Activated CD4-positive, alpha-beta memory T cell treated with anti-CD3 and anti-CD28 coated beads for 36 hours (primary cell): ENCODE measurements at places on chromosomes 11 and 22.

GRCh38 chr11:135027461-135027860 lies 615.4 kb upstream of the B3GAT1 start:
- peak; percentile 28 for DNase-seq

- DNase-seq, result no peak
Observed at GRCh38 chr22:19755145-19755710, 5.3 kb upstream of the TBX1 start.

DNA sequence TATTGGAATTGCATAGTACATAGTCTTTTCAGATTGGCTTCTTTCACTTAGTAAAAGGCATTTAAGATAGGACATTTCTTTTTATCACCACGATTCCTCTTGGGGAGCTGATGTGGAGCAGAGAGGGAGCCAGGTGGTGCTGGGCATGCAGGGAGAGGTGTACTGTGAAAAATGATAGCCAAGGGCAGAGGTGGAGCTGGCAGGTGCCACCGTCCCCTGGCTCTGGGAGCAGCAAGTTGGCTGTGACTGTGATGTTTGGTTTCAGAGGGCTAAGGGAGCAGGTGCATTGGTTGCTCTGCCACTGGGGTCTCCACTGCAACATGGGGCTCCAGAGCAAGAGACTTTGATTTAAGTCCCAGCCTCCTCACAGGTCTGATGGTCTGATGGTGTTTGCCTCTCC lies 16.5 kb downstream of the SGSM1 start:
- DNase-seq, result no peak

- no peak for DNase-seq
Observed at GRCh38 chr22:26883393-26883792, 226.0 kb downstream of the MIAT start.

DNA sequence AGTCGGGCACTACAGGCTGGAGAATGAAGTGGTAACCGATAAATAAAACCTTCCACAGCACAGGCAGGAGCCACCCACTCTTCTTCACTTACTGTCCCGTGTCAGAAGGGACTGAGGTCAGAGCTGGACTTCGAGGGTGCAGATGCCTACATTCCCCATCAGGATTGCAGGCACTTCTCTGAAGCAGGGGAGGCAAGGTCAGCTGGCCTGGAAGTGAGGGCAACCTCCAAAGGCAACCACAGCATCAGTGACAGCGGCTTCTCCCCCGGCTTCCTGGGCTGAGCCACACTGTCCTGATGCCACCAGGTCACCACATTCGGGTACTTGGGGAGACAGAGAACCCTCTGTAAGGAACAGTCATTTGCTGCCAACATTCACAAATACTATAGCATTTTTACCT lies 22.7 kb downstream of the TCIRG1 start:
- DNase-seq, result no peak

GRCh38 chr11:29306527-29306926 lies 710.3 kb downstream of the KCNA4 start:
- no peak for DNase-seq

- no peak for DNase-seq
Observed at GRCh38 chr22:37480387-37481346, 5.5 kb downstream of the MFNG start.

DNA sequence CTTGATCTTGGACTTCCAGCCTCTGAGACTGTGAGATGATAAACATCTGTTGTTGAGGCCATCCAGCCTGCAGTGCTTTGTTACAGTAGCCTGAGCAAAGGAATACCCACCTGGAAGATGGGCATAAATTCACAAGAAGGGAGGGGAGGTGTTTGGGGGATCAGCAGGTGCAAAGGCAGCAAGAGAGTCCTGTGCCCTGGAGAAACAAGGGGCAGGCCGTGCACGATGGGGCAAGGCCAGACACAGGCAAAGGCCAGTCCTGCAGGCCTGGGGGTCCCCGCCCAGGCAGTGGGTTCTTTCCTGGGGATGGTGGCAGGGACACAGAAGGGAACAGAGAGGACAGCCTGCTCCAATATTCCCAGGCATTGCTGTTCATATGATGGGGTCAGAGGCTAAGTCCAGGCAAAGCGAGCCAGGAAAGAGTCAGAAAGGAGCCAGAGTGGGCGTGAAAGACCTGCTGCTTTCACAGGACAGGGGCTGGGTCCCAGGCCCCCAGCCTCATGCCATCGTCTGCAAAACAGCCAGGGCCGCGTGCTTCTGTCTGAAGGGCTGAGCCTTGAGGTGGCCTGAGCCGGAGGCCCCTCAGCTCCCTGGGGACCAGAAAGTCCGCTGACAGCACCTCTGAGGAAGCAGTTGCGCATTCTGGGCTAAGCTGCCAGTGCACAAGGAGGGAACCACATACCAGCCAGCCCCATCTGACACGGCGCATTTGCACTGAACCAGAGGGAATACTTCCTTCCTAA lies 48.8 kb downstream of the MYEOV start:
- DNase-seq, result peak; percentile 4

- no peak for DNase-seq
Observed at GRCh38 chr11:12542186-12542935, 131.9 kb upstream of the TEAD1 start.

- DNase-seq, result no peak
Observed at GRCh38 chr22:49209452-49210195, 618.0 kb downstream of the BRD1 start.

GRCh38 chr22:46356496-46357480 lies 21.3 kb downstream of the TRMU start:
- no peak for DNase-seq

- no peak for DNase-seq
Observed at GRCh38 chr22:43946384-43946667, 8.9 kb upstream of the SAMM50 start.

DNA sequence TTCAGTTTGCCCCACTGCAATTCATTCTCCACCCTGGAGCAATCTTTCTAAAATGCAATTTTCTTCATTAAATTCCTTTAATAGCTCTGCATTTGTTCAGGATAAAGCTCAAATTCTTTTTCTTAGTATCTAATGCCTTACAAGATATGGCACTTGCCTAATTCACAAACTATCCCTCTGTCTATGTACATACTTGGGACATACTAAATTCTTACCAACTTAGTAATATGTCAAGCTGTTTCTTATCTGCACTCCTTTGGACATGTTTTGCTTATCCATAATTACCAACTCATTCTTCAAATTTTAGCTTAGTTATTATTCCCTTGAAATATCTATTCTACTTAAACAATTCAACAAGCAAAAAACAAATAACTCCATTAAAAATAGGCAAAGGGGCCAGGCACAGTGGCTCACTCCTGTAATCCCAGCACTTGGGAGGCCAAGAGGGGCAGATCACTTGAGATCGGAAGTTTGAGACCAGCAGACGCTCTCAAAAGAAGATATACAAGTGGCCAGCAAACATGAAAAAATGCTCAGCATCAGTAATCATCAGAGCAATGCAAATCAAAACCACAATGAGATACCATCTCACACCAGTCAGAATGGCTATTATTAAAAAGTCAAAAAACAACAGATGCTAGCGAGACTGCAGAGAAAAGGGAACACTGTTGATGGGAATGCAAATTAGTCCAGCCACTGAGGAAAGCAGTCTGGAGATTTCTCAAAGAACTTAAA lies 96.9 kb downstream of the FAM76B start:
- DNase-seq, result no peak

DNA sequence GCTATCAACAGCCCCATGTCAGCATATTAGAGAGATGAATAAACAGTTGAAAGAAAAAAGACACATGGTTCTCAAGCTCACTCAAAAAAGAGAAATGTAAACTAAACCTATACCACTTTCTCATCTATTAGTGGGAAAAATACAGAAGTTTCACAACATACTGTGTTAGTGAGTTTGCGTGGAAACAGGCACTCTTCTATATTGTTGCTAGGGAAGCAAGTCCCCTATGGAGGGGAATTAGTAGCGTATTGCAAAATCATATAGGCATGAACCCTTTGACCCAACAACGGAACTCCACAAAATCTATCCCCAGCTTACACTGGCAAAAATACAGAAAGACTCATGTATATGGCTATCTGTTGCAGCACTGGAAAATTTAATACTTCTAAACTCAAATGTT lies 14.2 kb upstream of the RFPL2 start:
- DNase-seq, result no peak

DNA sequence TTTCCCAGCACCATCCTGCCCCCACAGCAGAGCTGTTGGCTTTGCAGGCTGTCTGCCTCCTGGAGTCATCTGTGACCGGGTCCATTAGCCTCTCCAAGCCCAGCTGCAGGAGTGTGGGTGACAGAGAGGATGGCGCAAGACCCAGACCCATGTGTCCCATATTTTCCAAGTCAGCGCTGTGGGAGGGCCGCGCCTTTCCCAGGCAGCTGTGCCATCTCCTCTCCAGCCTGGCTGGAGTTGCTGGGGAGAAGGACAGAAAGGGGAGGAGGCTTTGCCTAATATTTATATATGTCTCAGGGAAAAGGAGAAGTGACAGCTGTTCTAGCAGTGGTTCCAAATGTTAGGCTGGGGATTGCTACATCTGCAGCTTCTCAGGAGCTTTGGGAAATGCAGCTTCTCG lies 15.7 kb downstream of the DTX4 start:
- no peak for DNase-seq

- DNase-seq, result no peak
Observed at GRCh38 chr22:50568626-50569025, 5.9 kb upstream of the SYCE3 start.

GRCh38 chr11:34512840-34513681 lies 533 bp downstream of the ELF5 start:
- DNase-seq, result peak; percentile 71

DNA sequence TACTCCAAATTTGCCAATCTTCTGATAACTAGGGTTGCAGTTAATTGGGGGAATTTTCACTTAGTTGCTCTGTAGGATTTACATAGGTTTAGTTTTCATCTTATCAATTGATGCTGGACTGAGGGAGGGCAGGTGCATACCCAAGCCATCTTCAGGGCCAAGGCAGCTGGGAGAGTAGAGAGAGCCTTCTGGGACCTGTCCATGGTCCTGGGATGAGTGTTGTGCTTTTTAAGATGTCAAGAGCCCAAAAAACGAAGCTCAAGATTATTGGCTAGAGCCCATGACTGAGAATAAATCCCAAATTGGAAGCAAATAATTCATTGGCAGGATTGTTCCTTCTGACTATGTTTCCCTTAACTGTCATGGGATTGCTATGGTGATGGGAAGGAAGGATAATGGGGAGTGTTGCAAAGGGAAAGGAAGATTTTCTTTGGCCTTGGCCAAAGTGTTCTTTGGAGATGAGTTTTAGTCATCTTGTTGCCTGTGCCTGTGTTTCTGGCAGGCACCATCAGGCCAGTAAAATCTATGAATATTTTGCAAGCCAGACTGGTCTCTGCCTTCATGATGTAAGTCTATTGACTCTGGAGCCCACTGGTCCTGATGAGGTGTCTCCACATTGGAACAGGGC lies 4.5 kb downstream of the SLC22A6 start:
- peak; percentile 13 for DNase-seq

GRCh38 chr11:16795146-16795545 lies 56.7 kb downstream of the C11orf58 start:
- peak; percentile 32 for DNase-seq

DNA sequence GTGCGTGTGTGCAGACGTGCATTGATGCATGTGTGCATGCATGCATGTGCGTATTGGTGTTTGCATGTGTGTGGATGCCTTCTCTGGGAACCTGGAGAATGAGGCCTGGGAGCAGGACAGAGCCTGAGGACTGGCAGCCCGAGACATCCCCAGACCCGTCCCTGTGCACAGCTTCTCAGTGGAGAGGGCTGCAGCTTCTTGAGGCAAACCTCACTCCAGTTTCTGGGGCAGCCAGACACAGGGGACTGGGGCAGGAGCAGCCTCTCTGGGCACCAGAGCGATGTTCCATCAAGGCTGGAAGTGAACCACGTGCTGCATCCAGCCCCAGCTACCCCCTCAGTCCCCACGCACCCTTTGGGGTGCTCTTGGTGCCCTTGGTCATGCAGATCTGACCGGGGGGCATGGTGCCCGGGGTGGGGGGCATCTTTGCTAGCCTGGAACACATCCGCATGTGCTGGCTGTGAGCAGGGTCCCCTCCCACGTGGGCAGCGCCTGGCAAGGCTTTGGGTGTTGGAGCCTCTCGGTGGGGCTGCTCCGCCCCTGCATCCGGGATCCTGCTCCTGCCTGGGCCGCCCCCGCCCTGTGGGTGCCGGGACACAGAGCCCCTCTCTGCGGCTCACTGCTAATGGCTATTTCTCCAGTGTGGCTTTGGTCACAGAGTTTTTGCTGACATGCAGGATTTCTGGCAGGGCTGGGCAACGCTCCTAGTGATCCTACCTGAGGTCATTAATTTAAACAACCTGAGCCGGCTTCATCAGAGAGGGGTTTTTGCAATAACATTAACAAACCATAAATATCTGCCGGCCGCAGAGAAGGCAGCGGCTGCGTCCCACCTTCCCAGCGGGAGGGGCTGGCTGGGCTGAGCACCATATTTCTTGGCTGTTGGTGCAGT lies 434.7 kb downstream of the TBC1D22A start:
- DNase-seq, result no peak

GRCh38 chr22:27800250-27801201 lies 1.0 kb downstream of the MN1 start:
- no peak for DNase-seq

DNA sequence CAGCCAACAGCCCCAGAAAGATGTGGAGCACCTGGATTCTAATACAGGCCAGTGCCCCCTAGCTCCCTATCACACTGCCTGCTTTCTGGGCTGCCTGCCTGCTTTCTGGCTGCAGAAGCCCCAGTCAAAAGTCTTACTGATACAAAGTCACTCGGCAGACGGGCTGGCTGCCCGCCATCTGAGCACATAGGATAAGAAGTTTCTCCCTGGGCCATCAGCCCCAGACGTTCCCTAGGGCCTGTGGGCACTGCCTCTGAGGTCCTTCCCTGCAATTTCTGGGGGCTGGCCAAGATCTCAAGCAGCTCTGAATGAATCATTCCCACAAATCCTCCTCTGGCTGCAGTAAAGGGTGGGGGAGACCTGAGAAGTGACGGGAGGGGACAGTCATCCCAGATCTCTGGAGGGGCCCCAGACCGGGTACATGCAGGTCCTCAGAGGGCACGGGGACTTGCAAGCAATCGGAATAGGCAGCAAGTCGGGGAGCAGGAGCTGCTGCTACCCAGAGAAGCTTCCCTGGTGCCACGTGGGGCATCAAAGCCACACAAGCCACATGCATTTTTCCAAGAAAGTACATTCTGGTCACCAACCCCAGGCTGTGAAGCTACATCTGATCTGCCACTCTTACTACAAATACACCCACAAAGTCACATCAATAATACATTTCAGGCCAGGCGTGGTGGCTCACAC lies 4.7 kb downstream of the TPST2 start:
- DNase-seq, result no peak

DNA sequence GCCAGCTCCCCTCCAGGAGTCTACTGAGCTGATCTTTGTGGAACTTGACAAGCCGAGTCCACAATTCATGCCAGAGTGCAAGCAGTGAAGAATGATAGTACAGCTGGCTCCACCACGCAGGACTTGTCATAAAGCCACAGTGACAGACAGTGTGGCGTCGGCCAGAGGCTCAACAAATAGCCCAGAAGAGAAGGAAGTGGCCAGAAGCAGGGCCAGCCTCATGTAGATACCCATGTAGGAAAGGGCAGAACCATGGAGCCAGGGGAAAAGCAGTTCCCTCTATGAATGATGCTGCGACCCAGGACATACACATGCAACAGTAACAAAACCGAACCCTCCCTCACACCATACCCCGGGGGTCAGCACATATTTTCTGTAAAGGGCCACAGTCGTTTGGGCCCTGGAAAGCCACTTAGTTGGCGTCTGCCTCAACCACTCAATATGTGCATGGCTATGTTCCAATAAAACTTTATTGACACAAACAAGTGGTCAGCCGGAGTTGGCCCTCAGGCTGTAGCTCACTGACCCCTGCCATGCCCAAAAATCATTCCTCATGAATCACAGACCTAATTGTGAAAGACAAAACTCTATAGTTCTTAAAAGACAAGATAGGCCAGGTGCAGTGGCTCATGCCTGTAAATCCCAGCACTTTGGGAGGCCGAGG lies 161.4 kb downstream of the BRD1 start:
- DNase-seq, result no peak

- no peak for DNase-seq
Observed at GRCh38 chr22:24103301-24103700, 78.0 kb upstream of the SUSD2 start.
